Osteoblast (primary cell): ENCODE measurements at places on chromosomes 3 and 15. TPM values are rescaled to one million over a fixed set of nuclear protein-coding genes. Genes with fewer than 3 reads are reported as not detected.
A peak's percentile ranks its signal among the peaks of the same experiment; 100 is the strongest.

- no peaks in the 10 kb centered on the region for H3K27me3 ChIP-seq
- no peaks in the 10 kb centered on the region for H3K36me3 ChIP-seq
- H3K27ac ChIP-seq: no peak overlapping the region
- no peaks in the 10 kb centered on the region for H3K4me1 ChIP-seq
- peak; percentile 93 for DNase-seq
Measured at GRCh38 chr15:72285927-72286516, 13.7 kb upstream of the PARP6 start.

GRCh38 chr3:188362405-188362831 is 208.5 kb downstream of the LPP start:
- no peaks in the 10 kb centered on the region for H3K36me3 ChIP-seq
- peak; percentile 38 for DNase-seq
- H3K27me3 ChIP-seq: no peaks in the 10 kb centered on the region
- H3K4me1 ChIP-seq: peaks cover 6% of the 10 kb centered on the region

DNA sequence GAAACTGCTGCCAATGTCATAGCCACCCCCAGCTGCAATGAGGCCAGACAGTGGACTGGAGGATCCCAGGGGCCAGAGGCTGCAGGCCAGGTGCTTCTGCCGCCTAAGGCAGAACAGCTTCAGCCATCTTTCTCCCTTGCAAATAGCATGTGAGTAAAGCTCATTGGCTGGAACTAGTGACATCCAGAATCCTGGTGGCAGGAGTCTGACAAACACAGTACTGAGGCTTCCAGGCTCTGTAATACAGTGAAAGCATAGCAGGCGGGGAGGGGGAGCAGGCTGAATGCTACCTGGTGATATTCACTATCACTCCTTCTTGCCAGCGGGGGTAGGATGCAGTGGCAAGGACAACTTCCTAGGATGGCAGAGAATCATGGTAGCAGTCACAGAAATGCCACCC is 36.5 kb upstream of the TBC1D21 start:
- no peak overlapping the region for H3K4me3 ChIP-seq
- H3K27me3 ChIP-seq: peaks cover 58% of the 10 kb centered on the region
- no peak overlapping the region for H3K27ac ChIP-seq
- no peaks in the 10 kb centered on the region for H3K36me3 ChIP-seq

DNA sequence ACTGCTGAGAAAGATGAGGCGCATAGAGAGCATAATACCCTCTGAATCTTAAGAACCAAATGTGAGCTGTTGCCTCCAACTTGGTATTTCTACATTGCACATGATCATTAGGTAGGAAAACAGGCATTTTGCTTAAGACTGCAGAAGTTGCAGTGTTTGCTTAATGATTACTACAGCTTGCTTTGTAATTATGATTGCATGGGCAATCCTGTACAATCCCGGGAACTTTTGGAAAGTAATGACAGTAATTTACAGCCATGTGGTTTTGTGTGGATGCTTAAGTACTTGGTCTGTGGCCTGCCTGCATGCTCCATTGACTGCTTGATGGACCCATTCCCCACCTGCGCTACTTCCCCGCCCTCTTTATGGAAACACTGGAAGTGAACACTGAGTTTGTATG is 301.1 kb downstream of the DIPK2A start:
- DNase-seq: no peak
- no peak overlapping the region for H3K4me3 ChIP-seq
- H3K27ac ChIP-seq: no peak overlapping the region
- H3K4me1 ChIP-seq: no peaks in the 10 kb centered on the region
- no peaks in the 10 kb centered on the region for H3K36me3 ChIP-seq

GRCh38 chr3:167289435-167289834 is 90.7 kb downstream of the ZBBX start:
- H3K4me1 ChIP-seq: no peaks in the 10 kb centered on the region
- no peaks in the 10 kb centered on the region for H3K27me3 ChIP-seq
- no peaks in the 10 kb centered on the region for H3K36me3 ChIP-seq
- DNase-seq: no peak
- H3K4me3 ChIP-seq: no peak overlapping the region

SIN3A gene
- 34.5 and 36.2 TPM in 2 replicates for total RNA-seq

TRPM7 gene
- 116 and 124 TPM in 2 replicates for total RNA-seq

DNA sequence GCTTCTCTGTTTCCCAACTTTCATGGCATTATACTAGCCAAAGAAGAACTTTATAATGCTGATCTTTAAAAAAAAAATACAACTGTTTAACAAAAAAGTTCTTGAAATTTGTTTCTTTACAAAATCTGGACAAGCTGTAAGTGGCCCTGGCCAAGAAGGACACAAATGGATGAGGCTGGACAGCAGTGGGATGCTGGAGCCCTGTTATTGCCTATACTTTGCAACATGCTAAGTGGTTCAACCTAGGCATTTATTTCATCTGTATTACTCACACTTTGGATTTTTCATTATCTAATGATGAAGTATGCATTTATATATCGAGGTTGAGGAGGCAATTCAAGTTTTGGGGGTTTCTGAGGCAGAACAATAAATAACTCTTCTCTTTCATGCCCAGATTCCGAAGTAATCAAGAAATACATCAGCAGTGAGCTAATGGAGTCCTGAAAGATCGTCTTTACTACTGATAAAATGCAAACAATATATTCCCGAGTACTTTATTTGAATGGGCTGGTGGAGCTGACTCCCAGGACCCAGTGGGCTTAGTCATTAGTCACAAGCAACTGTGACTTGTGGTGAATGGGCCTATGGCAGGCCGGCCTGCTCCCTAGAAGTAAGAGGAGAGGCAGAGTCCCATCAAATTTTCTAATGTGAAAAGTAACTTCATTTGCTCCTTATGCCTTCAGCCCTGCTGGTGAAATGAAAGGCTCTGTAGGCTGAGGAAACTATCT is 177.3 kb upstream of the DPH6 start:
- H3K36me3 ChIP-seq: no peaks in the 10 kb centered on the region
- H3K4me3 ChIP-seq: no peak overlapping the region
- peaks cover 8% of the 10 kb centered on the region for H3K4me1 ChIP-seq
- DNase-seq: no peak
- no peaks in the 10 kb centered on the region for H3K27me3 ChIP-seq

DNA sequence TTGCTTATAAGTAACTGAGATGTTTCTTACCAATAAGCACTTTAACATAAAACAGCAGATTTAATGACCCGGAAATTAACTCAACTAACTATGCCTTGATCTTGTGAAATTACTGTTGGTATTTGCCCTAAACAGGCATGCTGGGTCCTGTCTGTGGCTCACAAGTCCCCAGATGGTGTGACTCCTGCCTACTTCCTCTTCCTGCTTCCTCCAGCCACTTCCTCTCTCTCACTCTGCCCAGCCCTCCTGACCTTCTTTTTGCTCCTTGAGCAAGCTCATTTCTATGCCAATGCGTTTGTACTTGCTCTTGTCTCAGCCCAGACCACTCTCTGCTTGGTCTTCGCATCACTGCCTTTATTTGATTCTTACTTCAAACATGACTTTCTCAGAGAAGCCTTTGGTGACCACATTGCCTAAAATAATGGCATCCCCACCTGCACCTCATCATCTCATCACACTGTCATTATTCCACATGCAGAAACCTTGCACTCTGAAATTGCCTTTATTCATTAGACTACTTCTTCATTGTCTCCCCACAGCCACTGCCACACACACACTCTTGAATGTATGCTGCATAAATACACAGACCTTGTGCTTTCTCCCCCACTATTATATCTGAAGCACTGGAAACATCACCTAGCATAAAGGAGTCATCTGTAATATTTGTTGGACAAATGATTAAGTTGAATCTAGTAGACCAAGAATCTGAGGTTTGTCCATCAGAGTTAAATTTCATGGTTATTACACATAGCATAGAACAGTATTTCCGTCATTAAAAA is 256.3 kb upstream of the SEMA6D start:
- H3K4me3 ChIP-seq: no peak overlapping the region
- H3K4me1 ChIP-seq: no peaks in the 10 kb centered on the region
- no peaks in the 10 kb centered on the region for H3K36me3 ChIP-seq
- H3K27me3 ChIP-seq: no peaks in the 10 kb centered on the region
- H3K27ac ChIP-seq: no peak overlapping the region

DNA sequence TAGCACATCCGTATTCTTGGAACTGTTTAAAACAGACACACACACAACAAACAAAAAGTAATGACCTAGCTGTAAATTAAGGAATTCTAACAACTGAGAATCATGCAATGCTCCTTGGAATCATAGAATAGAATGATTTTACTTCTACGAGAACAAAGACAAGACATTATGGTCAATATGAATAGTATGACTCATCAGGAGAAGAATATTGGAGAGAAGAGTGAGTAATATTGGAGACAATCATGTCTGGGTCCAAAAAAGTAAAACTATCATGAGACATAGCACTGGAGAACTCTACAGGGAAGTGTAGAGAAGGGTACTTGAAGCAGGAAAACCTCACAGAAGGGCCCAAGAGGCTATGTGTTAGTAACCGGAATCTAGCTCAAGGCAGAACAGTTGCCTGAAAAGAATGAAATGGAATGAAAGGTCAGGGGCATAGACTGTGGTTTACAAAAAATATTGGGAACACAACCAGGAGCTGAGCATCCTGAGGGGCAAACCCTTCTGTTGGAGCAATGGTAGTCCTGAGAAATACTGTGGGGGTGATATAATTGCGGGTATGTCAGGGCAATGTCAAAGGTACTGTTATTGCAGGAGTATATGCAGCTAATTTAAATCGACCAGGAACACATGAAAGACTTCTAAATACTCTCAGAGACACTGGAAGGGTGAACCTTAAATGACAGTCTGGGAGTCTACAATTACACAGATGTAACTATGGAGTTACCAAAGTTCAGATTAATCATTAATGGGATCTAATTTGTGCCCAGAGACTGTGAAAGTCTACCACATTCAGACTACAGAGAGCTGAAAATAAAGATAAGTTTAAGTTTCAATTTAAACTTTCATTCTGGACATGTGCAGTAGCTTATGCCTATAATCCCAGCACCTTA is 201.2 kb downstream of the BCHE start:
- no peaks in the 10 kb centered on the region for H3K27me3 ChIP-seq
- H3K27ac ChIP-seq: no peak overlapping the region
- no peak overlapping the region for H3K4me3 ChIP-seq
- no peaks in the 10 kb centered on the region for H3K36me3 ChIP-seq
- DNase-seq: no peak

SKOR1 gene
- total RNA-seq: 0.29 and 0.36 TPM in 2 replicates

GLDN gene
- 0.59 and 1.1 TPM in 2 replicates for total RNA-seq

GRCh38 chr3:46900007-46900292 is 22.4 kb downstream of the PTH1R start:
- no peaks in the 10 kb centered on the region for H3K36me3 ChIP-seq
- no peak overlapping the region for H3K4me3 ChIP-seq
- DNase-seq: peak; percentile 85
- no peaks in the 10 kb centered on the region for H3K4me1 ChIP-seq
- no peak overlapping the region for H3K27ac ChIP-seq

GPR27 gene
- under 0.01 TPM in 1 of 2 replicates, not detected in the other for total RNA-seq

CDC25A gene
- 0.88 and 1.1 TPM in 2 replicates for total RNA-seq
